ENCODE measurements at places on chromosomes 7 and 10.

- no peak for DNase-seq
These were observed 51.1 kb downstream of the SHH start for GRCh38 chr7:155761162-155761561.

GRCh38 chr10:102324061-102324460 is 71.4 kb upstream of the NFKB2 start:
- peak; percentile 91 for DNase-seq

- no peak for DNase-seq
These were observed 154.1 kb upstream of the ZMIZ1 start for GRCh38 chr10:78914502-78915189.

- no peak for DNase-seq
These were observed 17.7 kb upstream of the NODAL start for GRCh38 chr10:70459061-70459773.

DNA sequence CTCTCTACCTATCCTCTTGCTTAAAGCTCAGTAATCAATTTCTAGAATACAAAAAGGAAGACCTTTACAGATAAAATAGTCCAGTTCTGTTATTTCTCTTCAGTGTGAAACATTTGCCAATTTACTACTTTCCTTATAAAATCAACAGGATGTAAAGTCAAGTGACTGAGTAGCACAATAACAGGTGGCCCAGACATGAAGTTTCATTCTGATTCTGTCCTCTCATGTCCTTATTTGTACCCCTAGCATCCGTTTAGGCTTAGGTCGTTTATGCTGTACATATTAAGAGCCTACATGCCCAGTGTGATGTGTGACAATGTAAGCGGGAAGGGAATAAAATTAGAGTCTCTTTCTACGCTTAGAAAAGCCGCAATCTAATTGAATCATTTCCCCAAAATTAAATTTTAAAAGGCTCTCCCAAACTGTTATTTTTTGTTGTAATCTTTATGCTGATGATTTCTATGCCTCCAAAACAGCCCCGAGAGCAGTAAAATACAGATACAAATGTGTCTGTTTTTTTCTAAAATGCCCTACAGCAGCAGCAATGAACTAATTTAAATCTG is 29.1 kb downstream of the EPC1 start:
- DNase-seq: peak; percentile 45

DNA sequence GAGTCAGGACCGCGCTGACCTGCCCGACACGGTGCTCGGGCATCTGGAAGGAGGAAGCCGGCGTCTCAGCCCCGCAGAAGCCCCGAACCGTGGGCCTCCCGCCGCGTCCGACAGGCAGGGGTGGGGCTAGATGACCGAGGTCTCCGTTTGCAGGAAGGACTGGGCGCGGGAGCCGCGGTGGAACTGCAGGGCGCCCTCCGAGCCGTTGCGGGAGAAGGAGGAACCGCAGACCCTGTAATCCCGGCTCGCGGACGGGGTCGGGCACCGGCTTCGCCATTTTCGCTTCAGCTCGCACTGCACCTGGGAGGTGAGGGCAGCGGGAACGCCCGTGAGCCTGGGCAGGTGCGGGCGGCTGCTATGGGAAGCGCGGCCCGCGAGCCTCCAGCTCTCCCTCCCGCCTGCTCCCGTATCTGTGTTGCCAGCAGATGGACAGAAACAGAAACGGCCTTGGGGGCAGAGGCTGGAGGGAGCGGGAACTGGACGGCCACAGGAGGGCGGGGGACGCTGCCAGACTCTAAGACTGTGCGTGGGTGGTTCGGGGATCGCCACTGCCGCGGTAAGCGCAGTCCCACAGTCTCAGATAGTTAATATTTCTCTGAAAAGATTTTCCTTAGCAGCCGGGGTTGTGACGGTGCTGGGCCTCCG is 114.1 kb downstream of the VIPR2 start:
- DNase-seq: no peak

DNA sequence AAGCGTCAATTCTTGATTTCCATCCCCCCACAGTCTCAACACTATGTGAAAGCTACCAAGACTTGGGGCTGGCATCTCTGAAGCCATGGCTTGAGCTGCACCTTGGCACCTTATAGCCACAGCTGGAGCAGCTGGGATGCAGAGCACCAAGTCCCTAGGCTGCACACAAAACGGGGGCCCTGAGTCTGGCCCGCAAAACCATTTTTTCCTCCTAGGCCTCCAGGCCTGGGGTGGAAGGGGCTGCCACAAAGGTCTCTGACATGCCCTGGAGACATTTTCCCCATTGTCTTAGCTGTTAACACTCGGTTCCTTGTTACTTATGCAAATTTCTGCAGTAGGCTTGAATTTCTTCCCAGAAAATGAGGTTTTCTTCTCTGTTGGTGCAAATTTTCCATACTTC is 89.8 kb upstream of the GNAI1 start:
- DNase-seq: no peak

DNA sequence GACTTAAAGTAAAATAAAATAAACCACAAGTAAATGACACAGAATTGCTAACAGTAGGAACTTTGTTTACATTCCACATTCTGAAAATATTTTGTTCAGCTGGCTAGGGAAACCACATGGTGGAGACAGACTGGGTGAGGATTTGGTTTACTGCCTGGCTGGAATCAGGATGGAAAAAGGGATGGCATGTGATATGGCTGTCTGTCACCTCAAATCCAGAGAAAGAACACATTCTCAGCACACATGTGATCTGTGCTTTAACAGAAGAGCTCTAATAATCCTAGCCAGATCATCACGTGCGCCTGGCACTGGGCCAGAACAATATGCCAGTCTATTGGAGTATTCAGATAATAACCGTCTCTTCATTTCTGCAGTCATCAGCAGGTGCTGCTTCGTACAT is 90.9 kb upstream of the PIP4K2A start:
- peak; percentile 85 for DNase-seq

DNA sequence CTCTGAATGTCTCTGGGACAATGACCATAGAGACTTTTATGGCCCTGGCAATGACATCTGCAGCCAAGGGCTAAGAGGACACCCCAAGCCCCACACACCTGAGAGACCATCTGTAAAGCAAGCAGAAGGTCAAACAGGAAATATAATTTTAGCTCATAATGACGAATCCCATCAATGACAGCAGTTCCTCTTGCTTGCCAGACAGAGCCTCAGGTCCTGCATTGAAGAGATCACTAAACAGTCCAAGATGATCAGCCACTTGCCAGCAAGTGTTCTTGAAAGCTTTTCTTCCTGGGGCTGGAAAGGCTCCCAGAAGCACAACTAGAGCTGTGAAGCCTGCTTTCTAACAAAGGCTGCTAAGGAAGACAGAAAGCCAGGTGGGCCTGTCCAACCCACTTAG is 993.7 kb upstream of the AUTS2 start:
- DNase-seq: no peak

- no peak for DNase-seq
These were observed 68.7 kb upstream of the AASS start for GRCh38 chr7:122212754-122213153.

DNA sequence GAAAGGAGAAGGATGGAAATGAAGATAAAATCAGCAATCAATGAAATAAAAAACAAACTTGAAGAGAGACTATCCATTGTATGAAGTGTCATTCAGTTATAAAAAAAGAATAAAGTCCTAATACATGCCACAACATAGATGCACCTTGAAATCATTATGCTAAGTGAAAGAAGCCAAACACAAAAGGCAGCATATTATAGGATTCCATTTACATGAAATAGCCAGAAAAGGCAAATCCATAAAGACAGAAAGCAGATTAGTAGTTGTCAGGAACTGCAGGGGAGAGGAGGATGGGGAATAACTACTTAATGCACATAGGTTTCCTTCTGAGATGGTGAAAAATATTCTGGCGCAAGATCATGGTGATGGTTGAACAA is 6.6 kb upstream of the PON1 start:
- DNase-seq: peak; percentile 8

DNA sequence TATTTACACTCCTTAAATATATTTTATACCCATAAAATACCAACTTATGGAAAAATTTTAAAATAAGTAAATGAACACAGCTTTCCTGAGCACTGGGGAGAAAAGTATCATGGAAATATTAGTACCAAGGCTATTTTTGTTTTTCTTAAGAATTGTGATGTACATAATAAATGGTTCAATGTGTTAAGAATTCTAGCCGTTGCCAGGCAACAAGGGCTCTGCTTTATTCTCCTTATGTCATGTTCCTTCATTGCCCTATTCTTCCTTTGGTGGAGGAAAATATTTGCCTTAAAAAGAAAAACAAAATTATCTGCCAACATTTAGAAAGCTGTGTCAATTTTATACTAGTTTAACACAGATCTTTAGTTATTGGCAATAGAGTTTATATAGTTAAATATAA is 2.6 kb upstream of the ZPBP start:
- DNase-seq: no peak

DNA sequence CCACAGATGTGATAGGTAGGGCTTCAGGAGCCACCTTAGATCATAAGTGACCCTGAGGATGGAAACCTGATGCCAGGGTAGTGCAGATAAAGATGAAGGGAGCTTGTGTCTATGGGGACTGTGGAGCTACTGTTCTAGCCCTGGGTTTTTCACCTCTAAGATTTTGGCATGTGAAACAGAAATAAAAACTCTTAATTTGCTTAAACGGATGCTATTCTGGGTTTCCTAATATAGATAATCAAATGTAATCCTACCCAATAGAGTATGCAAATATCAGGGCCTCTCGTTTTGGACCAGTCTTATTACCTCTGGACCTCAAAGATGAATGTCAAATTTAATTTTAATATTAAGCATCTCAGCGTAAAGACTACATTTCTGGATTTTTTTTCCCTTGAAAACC is 49.3 kb downstream of the ABCB4 start:
- no peak for DNase-seq

- peak; percentile 73 for DNase-seq
These were observed 14.5 kb downstream of the VWDE start for GRCh38 chr7:12389089-12389700.

DNA sequence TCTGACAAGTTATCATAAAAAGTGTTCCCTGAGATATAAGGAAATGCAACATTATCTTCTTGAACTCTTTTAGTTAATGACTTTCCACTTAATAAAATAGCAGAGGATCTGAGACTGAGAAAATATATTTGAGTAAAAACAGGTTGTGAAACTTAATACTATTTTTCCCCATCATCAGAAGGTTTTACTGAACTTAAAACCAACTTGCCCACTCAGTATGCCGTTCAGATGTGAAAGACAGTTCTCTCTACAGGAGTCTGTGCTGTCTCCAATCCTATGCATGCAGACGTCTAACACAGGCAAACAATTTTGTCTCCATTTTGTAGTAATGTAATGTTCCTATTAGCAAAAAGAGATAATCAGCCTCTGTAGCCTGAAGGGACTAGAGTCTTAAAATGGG is 38.2 kb upstream of the CYP2C18 start:
- no peak for DNase-seq

DNA sequence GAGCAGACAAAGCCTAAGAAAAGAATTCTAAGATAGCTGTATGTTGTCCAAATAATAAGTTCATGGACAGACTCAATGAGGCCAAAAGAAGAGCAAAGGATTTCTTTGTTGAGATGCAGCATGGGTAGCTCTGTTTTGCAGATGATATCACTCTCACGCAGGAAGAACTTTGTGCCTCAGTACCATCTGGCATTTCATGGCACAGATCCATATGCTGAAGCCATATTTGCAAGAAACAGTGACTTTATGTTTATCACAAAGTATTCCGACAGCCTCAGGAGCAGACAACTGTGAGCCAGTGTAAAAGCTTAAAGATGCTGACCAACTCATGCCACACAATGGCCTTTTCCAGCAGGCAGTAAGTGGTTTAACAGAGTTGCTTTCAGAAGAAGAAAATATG is 45.5 kb upstream of the RNF148 start:
- DNase-seq: no peak

- DNase-seq: peak; percentile 99
These were observed 39.5 kb upstream of the ANKRD1 start for GRCh38 chr10:90960355-90960814.

DNA sequence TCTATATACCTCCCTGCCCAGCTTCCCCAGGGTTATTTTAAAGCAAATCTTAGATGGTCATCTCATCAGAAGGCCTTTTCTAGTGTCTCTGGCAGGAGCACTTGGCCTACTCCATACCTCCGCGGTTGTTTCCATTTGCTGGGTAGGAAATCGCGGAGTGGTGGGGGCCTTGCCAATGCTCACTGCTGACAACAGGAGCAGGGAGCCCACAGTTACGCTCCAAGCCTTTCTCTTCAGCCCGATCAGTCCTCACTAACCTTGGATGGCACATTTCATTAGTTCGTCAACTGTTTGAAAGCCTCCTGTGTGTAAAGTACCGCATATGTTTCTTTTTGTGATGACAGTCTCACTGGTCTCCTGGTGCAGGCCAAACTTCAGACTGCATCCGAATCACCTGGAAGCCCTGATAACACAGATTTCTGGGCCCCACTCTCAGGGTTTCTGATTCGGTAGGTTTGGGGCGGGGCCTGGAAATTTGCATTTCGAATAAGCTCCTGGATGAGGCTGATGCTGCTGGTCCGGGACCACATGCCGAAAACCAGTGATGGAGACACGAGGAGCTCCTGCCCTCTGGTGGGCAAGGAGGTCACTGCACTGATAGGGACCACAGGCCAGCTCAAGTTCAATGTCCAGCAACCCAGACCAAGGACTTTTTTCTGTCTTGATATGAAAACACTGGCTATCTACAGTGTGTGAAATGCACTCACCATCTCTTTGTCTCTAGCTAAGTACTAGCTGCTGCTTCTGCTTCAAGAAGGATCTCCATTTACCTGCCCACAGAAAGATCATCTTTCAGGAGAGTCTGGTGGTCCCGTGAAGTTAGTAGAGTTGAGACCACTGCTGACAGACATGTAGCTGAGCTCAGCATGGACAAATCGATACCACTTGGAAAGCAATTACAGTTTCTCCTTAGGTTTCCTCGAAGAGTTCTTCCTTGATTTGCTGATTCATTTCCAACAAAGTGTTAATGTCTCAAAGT is 14.0 kb downstream of the LRGUK start:
- peak; percentile 70 for DNase-seq

DNA sequence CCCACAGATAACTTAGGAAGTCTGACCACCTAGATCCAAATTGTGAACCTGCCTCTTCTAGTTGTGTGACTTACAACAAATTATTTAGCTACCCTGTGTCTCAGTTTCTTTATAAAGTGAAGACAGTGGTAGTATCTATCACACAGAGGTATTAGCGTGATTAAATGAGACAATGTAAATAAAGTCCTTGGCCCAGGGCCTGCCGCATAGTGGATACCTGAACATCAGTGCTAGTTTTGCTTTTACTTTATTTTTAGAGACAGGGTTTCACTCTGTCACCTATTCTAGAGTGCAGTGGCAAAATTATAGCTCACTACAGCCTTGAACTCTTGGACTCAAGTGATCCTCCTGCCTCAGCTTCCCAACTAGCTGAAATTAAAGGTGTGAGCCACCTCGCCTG is 177.1 kb downstream of the CDK14 start:
- no peak for DNase-seq

- DNase-seq: no peak
These were observed 4.6 kb downstream of the EMX2 start for GRCh38 chr10:117547016-117547715.

DNA sequence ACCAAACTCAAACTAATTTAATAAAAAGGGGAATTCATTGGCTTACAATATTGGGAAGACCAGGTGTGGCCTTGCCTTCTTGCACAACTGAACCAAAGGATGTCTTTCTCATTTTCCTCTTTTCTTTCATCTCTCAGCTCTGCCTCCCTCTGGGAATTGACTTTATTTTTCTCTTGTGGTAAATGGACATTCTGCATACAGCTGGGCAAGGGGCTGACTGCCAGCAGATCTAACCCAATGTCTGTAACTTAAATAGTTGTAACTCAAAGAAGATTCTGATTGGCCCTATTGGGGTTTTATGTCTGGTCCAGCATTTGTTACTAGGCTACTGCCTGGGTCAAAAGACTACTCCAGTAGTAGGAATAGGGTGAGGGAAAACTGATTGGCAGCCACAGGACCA is 15.3 kb downstream of the PTTG1IP2 start:
- peak; percentile 12 for DNase-seq
